ENCODE measurements at places on chromosomes 6 and 20. TPM values are rescaled to one million over a fixed set of nuclear protein-coding genes. Genes with fewer than 3 reads are reported as not detected.

- no peak for DNase-seq
These were observed 462.9 kb downstream of the PREX1 start for GRCh38 chr20:48364688-48365421.

DNA sequence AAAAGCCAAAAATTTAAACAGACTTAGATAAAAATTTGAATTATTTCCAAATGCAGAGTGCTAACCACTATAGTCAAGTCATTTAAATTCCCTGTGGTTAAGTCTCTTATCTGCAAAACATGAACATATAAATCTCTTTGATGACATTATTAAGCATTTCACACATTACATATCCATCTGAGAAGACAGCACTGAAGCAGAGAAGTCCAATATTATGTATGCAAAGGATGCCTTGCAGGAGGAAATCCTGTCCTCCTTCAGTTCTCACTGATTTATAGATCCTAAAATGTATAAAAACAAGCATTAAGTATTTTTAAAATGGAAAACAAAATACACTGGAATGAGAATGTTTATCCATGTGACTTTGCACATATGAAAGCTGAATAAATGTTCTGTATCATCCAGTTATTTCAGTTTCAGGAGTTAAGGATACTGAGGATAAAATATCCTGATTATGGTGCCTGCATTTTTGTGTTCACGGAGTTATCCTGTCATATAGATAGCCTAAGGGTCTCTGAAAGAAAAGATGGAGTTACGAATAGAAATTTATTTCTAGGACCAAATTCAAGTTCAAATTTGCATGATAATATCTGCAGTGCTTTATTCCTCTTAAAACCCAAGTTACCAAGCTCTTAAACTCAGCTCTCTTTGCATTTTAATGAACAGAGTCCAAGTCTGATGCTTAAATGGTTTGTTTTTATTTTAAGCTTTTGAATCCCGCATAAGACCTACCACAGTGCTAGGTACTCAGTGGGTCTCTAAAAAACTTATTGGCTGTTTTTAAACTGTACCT, 145.4 kb downstream of the PRKN start:
- DNase-seq, result no peak

GRCh38 chr6:135555550-135555949, 58.0 kb upstream of the AHI1 start:
- DNase-seq, result no peak

GRCh38 chr6:88376768-88377387, 210.7 kb upstream of the CNR1 start:
- no peak for DNase-seq

- DNase-seq, result peak; percentile 55
These were observed 31.4 kb upstream of the FBXO9 start for GRCh38 chr6:53033764-53034163.

DNA sequence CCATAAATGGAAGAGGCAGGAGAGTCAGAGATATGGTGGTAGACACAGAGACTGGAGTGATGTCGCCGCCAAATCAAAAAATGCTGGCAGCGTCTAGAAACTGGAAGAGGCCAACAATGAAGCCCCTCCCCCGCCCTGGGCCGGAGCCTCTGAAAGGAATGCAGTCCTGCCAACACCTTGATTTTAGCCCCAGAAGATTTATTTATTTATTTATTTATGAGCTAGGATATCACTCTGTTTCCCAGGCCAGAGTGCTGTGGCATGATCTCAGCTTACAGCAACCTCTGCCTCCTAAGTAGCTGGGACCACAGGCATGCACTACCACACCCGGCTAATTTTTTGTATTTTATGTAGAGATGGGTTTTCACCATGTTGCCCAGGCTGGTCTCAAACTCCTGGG, 82.6 kb upstream of the CCDC167 start:
- no peak for DNase-seq

DNA sequence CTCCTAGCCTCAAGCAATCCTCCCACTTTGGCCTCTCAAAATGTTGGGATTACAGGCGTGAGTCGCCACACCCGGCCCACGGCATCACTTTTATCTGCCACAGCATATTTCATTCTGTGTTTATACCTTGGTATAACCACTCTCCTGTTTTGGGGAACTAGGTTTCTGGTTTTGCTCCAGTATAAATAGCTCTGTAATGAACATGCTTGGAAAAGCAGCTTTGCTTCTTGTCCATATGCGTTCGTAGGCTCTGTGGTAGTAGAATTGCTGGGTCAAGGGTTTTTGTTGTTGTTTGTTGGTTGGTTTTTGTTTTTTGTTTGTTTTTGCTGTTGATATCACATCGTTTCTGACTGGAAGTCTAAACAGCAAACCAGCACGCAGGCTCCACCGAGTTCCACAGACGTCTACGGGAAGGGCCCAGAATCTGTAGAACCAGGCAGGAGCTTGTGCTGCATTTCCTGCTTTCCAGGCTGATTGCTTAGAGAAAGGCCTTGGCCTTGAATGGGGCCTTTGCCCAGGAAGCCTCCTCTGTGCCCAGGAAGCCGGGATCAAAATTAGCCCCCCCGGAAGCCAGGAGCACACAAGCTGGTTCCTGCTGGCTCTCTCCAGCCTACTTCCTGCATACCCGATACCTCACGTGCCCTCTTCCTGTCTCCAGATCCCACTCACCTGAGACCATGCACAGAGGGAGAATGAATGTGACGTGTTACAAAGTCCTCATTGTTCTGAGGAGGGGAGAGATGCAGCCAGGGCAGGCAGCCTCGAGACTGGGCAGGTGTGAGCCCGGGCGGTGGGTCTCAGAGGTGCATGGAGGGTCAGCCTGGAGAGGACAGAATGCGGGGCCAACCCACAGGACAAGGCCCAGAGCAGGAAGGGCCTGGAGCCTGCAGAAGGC, 34.7 kb downstream of the AAR2 start:
- no peak for DNase-seq

- peak; percentile 77 for DNase-seq
These were observed 351.9 kb upstream of the PRND start for GRCh38 chr20:4369798-4370124.

GRCh38 chr6:158475344-158476302, 84.3 kb upstream of the TMEM181 start:
- DNase-seq, result no peak

DNA sequence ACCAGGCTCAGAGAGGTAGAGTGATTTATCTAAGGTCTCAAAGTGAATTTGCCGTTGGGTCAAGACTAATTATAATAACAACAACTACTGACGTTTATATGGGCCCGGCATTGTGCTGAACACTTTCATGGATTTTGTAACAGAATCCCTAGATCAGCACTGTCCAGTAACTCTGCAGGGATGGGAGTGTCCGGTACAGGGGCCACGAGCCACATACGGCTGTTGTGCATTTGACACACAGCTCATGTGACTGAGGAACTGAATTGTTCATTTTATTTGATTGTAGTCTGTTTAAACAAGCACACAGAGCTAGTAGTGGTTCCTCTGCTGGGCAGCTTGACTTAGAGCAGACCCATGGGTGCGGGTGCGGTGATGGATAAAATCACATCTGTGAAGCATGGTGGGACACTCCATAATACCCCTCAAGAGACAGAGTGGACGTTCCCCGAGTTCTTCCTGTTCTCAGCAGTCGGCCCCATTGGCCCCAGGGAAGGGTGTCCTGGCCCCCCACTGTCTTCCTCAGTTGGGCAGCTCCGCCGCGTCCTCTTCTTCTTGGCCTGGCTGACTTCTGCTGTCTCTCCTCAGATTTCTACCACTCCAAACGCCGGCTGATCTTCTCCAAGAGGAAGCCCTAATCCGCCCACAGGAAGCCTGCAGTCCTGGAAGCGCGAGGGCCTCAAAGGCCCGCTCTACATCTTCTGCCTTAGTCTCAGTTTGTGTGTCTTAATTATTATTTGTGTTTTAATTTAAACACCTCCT, 6.8 kb downstream of the CDKN1A start:
- no peak for DNase-seq

DNA sequence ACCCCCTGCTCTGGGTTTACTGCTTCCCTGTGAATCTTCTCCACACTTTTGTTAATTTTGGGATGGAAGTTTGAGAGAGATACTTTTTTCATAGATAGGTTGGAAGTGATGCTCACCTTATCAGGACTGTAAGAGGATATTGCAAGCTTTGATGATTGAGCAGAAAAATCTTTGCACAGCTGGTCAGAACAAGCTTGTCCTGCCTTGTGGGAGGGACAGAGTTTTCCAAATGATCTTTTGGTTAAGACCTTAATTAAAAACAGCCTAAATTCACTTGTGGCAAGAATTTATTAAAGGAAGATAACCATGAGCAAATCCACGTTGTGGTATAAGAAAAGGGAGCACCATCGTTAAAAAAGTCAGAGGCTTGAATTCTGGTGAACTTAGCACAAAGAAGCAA, 32.2 kb downstream of the E2F3 start:
- no peak for DNase-seq

GRCh38 chr20:62808211-62808865, 3.7 kb downstream of the OGFR start:
- DNase-seq, result peak; percentile 57

DNA sequence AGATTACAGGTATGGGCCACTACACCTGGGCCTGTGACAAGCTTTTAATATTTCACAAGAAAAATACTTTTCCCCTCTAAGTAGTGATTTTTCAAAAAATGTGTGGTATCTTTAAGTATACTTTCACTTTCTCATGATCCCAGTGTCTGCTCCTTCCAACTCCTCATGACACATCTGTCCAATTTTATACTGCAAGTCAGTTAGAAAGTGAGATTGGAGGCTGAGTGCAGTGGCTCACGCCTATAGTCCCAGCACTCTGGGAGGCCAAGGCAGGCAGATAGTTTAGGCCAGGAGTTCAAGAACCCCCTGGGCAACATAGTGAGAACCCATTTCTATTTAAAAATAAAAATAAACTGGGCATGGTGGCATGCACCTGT, 20.2 kb downstream of the PIM1 start:
- DNase-seq, result no peak

- DNase-seq, result no peak
These were observed 127.8 kb downstream of the KIF16B start for GRCh38 chr20:16445482-16445881.

DNA sequence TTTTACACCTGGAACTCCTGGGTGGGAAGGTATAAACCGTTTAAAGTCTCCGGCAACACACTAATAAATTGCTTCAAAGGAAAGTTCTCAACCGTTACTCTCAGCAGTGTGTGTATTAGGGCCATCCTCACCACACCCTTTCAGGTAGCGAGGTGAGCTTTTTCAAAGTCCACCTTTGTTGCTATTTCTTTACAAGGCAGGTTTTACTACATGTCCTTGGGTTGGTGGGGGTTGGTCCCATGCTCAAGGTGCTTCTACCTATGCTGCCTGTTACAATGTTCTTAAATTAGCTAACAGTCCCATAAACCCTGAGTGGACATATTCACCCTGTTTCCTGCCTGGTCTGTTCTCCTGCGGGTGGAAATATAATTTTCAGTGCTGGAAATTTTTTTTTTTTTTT, 13.2 kb upstream of the OSER1 start:
- DNase-seq, result no peak

DNA sequence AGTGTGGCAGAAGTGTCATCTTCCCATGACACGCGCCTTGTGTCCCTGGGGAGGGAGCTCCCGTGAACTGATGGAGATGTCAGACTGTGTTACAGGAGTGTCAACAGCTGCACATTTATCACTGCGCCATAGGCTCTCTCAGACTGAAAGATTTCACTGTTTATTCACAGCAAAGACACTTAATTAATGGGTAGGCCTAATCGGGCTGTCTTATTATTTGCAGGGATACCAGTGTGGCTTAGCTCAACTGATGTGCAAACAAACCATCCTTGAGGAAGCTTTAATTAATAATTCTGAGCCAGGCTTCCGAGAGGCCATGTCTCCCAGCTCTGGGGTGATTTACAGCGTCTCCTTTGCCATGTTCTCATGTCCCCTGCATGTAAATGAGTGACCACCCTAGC, 771.0 kb downstream of the QKI start:
- no peak for DNase-seq

- DNase-seq, result no peak
These were observed 10.5 kb upstream of the UBE2V1 start for GRCh38 chr20:50123418-50123817.

- no peak for DNase-seq
These were observed 42.9 kb upstream of the ZFP64 start for GRCh38 chr20:52234302-52235045.

DNA sequence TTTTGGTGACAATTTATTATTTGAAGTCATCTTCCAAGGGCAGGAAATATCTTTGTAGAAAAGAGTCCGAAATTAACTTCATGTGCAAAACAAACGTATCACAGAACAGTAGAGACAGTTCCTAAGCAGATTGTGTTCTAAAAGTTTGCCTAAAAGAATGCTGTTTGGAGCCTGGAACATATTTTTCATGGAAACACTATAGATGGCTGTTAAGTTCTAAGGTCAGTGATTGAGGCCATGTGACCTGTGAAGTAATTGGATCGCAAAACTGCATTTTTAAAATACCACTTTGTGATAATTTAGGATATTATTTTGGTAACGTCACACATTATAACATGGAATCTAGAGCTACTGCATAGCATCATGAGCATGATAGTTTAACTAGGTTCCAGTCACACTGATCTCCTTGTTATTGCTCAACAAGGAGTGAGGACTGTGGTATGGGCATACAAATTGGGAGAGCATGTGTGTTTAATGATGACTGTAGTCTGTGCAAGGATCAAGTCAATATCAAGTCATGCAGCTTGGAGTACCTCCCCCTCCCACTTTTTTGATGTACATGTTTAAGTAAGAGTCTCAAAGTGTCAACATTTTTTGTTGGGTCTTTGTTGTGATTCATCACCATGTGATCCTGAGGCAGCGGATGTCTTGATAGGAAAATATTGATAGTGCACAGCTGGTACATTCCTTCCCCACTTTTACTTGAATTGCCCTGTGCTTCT, 609.3 kb upstream of the CITED2 start:
- DNase-seq, result peak; percentile 32

DNA sequence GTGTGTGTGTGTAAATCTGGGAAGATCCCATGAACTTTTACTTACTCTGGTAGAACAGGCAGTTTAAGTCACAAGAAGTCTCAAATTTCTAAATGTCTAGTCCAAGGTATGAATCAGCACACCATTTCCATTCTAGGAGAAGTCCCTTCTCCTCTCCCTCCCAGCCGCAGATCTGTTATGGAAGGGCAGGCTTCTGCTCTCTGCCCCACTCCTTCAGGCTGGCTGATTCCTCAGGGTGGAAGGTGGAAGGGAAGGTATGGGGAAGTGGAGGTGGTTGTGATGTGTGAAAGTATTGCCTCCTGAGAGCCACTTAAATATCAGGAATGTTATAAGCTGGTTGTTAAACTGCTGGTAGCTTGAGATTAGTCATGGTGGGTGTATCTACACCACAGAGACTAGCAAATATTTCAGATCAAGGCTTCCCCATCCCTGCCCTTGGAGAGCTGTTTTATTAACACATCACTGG, 44.5 kb upstream of the LAMA4 start:
- no peak for DNase-seq

DNA sequence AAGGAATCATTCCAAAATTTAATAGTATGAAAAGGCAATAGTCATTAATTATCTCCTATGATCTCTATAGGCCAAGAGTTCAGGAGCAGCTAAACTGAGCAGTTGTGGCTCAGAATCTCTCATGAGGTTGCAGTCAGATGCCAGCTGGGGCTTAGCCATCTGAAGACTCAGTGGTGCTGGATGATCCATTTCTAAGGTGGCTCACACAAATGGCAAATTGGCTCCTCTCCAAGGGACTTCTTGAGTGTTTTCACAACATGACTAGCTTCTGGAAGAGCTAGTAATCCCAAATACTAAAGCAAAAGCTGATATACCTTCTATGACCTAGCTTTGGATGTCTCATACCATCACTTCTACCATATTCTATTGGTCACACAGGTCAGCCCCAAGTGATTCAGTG, 104.2 kb downstream of the HAO1 start:
- DNase-seq, result no peak

The SPATS1 gene
- not detected for total RNA-seq

The ZGPAT gene
- total RNA-seq, result 10.1 TPM

The PPT2 gene
- total RNA-seq, result 27.2 TPM

The FOXS1 gene
- total RNA-seq, result 0.39 TPM

The HLA-C gene
- 160 TPM for total RNA-seq

The ACTR5 gene
- 7.3 TPM for total RNA-seq

The NHLRC1 gene
- total RNA-seq, result 0.51 TPM
